GM23248 (cell line): ENCODE measurements at places on chromosomes 2 and 18. TPM values are rescaled to one million over a fixed set of nuclear protein-coding genes. Genes with fewer than 3 reads are reported as not detected.

Gene ANTXR1
- total RNA-seq: 126 and 128 TPM in 2 replicates

Gene COL3A1
- 2,141 and 2,153 TPM in 2 replicates for total RNA-seq

Gene CLHC1
- total RNA-seq: 1.3 and 1.6 TPM in 2 replicates

Gene FOXI3
- not detected in 2 replicates for total RNA-seq

Gene EN1
- 7.0 and 9.1 TPM in 2 replicates for total RNA-seq

Gene SLC38A11
- total RNA-seq: not detected in 2 replicates

Gene MIB1
- 39.0 and 45.1 TPM in 2 replicates for total RNA-seq

Gene ITGB6
- total RNA-seq: not detected in 2 replicates

Gene TRIB2
- total RNA-seq: 43.8 and 46.9 TPM in 2 replicates

Gene PCARE
- not detected in 2 replicates for total RNA-seq

Gene RAPH1
- 83.9 and 144 TPM in 2 replicates for total RNA-seq

Gene ANKRD30BL
- not detected in 2 replicates for total RNA-seq

Gene EVX2
- not detected in 2 replicates for total RNA-seq

Gene SP140L
- 7.8 and 8.0 TPM in 2 replicates for total RNA-seq

Gene ZNF521
- total RNA-seq: 12.1 and 17.9 TPM in 2 replicates

Gene OTX1
- 0.25 TPM in 1 of 2 replicates, not detected in the other for total RNA-seq

Gene BCL11A
- total RNA-seq: 1.8 and 3.5 TPM in 2 replicates

Gene STEAP3
- 29.5 and 30.5 TPM in 2 replicates for total RNA-seq

Gene M1AP
- total RNA-seq: 0.25 and 1.5 TPM in 2 replicates

Gene UGT1A3
- total RNA-seq: not detected in 2 replicates

Gene MOGAT1
- not detected in 2 replicates for total RNA-seq

Gene TRABD2A
- total RNA-seq: 5.0 and 5.7 TPM in 2 replicates

Gene PROM2
- total RNA-seq: 0.22 TPM in 1 of 2 replicates, not detected in the other

Gene LIMS3
- total RNA-seq: 2.4 and 3.9 TPM in 2 replicates

Gene RND3
- total RNA-seq: 244 and 271 TPM in 2 replicates

Gene PTPRN
- 50.5 and 54.1 TPM in 2 replicates for total RNA-seq

Gene TMEM198
- total RNA-seq: 5.8 and 6.2 TPM in 2 replicates

Gene XIRP2
- not detected in 2 replicates for total RNA-seq

Gene CROCC2
- total RNA-seq: under 0.01 and 2.4 TPM in 2 replicates

Gene RAMP1
- 4.1 and 4.8 TPM in 2 replicates for total RNA-seq

Gene CHRNG
- total RNA-seq: not detected in 2 replicates

Gene SEMA4F
- total RNA-seq: 4.2 and 15.6 TPM in 2 replicates

Gene WDFY1
- total RNA-seq: 76.9 and 81.2 TPM in 2 replicates

Gene SLC14A1
- total RNA-seq: 0.54 and 2.0 TPM in 2 replicates

Gene NEU2
- total RNA-seq: not detected in 2 replicates

Gene ZAP70
- not detected in 2 replicates for total RNA-seq

Gene SPOPL
- total RNA-seq: 9.5 and 12.0 TPM in 2 replicates

Gene CUL3
- 34.0 and 47.8 TPM in 2 replicates for total RNA-seq

Gene TSPYL6
- total RNA-seq: not detected in 2 replicates

Gene LRP1B
- total RNA-seq: not detected in 2 replicates

Gene POTEI
- not detected in 2 replicates for total RNA-seq

Gene ZNF396
- 0.13 and 0.86 TPM in 2 replicates for total RNA-seq

Gene RELCH
- total RNA-seq: 31.6 and 38.6 TPM in 2 replicates

Gene B3GNT7
- under 0.01 TPM in 1 of 2 replicates, not detected in the other for total RNA-seq
